Left renal pelvis (tissue), 4 donors: ENCODE measurements at places on chromosomes 7 and 10. TPM values are rescaled to one million over a fixed set of nuclear protein-coding genes. Genes with fewer than 3 reads are reported as not detected.

DNA sequence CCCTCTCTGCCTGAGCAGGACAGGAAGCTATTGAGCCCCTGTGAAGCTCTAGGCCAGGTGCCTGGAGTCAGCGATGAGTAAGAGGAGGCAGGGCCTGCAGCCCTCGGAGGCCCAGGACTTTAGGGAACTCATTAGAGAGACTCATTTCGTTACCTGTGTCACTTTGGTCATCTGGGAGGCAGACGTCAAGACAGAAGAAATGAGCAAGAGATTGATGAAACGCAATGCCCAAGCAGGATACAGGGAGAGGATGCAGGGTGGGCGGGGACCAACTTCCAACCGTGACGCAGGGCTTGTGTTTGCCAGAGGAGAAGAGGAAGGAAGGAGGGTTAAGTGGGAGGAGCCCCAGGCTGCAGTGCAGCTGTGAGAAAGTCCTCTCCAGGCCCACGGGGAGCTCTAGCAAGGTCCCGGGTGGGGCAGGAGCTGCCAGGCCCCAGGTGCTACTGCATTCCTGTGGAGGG is 26.4 kb upstream of the GNA12 start:
- DNase-seq: no peak

GRCh38 chr7:111030336-111030735 is 60.6 kb upstream of the LRRN3 start:
- no peak for DNase-seq

- no peak for DNase-seq
These were observed 74.2 kb downstream of the CTNNA3 start for GRCh38 chr10:67621834-67622233.

GRCh38 chr10:127228195-127228787 is 31.9 kb upstream of the INSYN2A start:
- no peak for DNase-seq

- no peak for DNase-seq
These were observed 1291.2 kb downstream of the XPNPEP1 start for GRCh38 chr10:108632144-108632543.

DNA sequence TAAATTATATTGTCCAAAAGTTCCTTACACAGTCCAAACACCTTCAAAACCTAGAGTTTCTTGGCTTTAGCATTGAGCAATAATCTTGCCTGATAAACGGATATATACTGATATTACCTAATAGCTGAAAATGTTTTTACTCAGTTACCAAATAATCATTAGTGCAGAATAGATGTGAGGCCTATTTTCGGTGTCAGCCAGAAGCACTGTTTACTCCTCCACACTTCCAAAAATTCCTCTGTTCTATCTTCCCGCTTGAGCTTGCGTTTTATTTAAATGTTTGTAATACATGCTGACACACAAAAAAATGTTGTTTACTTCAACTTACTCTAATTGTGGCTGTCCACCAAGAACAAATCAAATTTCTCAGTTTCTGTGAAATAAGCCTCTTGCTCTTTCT is 606.2 kb upstream of the TEX47 start:
- DNase-seq: no peak

DNA sequence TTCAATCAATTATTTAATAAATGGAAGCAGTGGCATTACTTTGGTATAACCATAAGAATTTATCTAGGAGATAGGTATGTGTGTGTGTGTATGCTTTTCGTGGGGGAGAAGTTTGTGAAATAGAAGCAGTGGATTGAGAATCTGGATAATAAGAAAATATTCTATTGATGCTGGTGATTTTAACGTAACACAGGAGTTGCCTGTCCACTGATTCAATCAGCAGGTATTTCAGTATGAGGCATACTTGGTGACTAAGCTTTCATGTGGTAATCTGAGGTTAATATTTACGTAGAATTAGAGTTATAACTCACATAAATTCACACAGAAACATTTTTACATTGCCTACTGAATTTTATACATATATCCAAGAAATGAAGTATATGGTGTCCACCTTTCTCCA is 568.0 kb downstream of the ZWINT start:
- DNase-seq: no peak

DNA sequence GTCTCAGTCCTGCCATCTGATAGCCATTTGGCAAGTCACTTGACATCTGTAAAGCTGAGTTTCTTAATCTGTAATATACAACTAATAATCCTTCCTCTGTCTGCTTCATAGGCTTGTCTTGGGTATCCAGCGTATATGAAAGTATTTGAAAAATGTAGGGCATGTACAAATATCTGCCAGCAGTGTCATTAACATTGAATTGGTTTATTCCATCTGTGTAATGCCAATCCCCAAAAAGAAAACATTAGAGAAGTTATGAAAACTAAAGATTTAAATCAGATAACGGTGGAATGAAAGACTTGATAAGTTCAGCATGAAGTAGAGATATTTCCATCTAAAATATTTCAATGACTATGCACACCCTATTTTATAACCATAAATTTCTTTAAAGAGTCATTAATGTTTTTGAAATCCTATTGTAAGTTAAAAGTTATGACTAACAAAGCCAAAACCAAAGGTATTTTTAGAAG is 9.8 kb upstream of the RTKN2 start:
- DNase-seq: no peak

DNA sequence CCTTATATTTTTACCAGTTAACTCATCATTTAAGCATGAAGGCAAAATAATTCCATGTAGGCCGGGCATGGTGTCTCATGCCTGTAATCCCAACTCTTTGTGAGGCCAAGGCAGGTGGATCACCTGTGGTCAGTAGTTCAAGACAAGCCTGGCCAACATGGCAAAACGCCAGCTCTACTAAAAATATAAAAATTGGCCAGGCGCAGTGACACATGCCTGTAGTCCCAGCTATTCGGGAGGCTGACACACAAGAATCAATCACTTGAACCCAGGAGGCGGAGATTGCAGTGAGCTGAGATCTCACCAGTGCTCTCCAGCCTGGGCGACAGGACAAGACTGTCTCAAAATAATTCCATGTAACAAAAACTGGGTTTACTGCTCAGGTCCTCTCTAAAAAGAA is 18.3 kb downstream of the HNRNPA2B1 start:
- DNase-seq: no peak

DNA sequence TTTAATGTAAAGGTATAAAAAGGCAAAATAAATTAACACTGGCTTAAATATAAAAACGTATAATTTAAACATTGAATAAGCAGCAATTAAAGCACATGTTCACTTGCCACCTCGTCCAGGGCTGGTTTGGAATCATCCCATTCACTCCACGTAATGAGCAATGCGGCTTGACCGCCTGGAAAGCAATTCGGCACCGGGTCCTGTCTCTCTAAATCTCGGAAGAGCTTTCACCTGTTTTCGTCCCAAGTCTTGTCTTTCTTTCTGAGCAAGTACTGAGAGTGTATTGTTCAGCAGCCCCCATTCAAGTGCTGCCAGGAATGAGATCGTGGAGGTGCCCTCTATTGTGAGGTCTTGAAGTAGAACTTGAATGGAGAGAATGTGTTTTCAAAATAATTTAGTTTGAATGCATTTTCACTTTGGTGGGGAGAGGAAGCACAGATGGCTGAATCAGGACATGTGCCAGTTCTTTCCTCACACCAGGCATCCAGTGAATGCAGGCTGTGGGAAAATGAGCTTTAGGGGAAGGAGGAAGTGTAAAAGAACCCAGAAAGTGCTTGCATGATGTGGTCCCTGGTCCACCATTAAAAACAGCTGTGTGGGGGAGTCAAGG is 515.2 kb downstream of the REEP3 start:
- DNase-seq: no peak

- no peak for DNase-seq
These were observed 11.9 kb downstream of the CHST3 start for GRCh38 chr10:71975871-71976725.

GRCh38 chr7:20131776-20132175 is 85.4 kb downstream of the MACC1 start:
- no peak for DNase-seq

GRCh38 chr10:34193931-34194626 is 621.0 kb downstream of the PARD3 start:
- DNase-seq: no peak

DNA sequence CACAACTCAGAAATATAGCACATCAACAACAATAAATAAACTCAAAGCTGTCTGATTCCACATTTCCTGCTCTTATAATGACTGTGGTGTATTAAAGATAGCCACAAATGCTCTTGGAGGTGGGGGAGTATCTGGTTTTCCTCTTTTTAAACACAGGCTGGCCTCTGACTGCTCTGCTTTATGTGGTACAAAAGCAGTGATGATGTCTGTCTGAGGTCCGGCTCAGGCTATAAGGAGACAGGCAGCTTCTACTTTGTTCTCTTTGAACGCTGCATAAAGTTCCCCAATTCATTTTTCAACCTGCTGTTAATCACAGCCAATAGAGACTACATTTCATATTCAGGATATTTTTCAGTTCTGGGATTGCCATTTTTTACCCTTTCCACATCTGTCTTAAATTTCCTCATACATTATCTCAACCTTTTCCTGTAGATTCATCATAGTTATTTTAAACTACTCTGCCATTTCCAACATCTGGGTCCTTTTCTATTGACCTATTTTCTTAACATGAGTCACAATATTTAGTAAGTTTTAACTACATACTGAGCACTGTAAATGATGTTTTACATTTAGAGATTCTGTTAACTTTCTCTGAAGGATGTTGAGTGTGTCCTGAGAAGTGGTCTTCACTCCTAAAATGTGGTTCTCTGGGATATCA is 64.9 kb downstream of the CRPPA start:
- DNase-seq: no peak

- no peak for DNase-seq
These were observed 15.1 kb upstream of the GATA3 start for GRCh38 chr10:8039321-8039881.

- no peak for DNase-seq
These were observed 65.3 kb downstream of the COBL start for GRCh38 chr7:51251290-51251689.

- no peak for DNase-seq
These were observed 177.7 kb downstream of the SLC25A13 start for GRCh38 chr7:96144260-96144526.

- no peak for DNase-seq
These were observed 59.3 kb upstream of the EXOC6 start for GRCh38 chr10:92789067-92789466.

GRCh38 chr7:132755538-132756483 is 179.5 kb upstream of the PLXNA4 start:
- no peak for DNase-seq

DNA sequence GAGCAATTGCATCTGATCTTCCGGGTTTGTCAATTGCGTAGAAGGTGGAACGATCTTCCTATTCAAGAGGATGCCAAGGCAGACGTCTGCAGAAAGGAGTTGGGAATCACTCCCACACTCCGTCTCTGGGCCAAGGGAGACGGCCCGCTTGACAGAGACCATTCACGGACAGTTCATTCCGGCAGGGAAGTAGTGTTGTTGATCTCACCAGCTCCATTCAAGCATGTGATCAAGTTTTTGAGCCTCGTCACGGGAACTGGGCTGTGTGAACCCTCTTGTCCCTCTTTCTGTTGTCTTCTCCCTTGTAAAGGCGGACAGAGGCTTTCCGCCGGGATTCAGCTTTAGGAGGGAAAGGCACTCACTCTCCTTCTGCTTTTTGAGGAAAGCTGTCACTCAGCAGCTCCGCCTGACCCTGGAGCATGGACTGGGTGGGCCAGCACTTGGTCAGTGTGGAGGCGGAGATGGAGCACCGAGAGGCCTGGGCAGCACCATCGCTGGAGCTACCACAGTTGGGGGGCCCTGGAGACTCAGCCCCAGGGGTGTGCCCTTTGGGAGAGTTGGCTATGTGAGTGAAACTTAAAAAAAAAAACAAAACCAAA is 44.9 kb downstream of the SPDYE5 start:
- DNase-seq: no peak

DNA sequence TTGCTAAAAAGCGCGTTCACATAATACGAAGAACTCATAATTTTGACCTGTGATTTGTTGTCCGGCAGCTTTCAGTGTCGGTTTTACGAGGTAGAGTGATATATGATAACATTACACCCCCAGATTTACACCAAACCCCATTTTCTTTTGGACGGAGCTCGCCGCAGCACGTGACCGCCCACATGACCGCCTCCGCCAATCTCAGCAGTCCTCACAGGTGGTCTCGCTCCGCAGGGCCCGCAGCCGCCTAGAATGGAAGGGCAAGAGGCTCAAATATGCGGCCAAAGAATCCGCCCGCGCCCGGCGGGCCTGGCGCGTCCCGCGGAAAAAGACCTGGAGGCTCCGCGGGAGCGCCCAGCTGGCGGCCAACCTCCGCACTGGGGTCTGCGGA is at the start of gene HOXA7:
HOXA7 (minus strand) TSS at position 168 of the 391 bp plus-strand sequence; CDS start at position 38, 130 bp downstream.
- peak; percentile 89 for DNase-seq

DNA sequence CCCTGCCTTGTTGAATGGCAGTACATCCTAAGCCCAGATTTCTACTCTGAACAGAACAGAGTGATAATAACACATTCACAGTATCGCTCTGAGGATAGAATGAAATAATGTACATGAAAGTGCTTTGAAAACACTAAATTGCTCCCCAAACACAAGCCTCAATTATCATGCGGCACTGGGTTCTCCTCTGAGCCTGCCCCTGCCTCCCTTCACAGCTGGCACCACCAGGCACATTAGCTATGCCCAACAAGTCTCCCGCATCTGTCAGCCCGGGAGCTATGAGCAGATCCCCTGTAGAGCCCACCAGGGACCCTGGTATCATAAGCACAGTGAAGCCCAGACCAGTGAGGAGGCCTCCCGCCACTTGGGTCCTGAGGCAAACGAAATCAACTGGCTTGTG is 405.5 kb downstream of the GRID1 start:
- no peak for DNase-seq

- DNase-seq: no peak
These were observed 315.9 kb upstream of the ETV1 start for GRCh38 chr7:14305233-14305866.

- DNase-seq: no peak
These were observed 115.8 kb upstream of the TMEM168 start for GRCh38 chr7:112905950-112906349.

The NPS gene
- not detected for polyA plus RNA-seq

The GNG11 gene
- 57.7 TPM for polyA plus RNA-seq

The UBE2D1 gene
- 38.2 TPM for polyA plus RNA-seq

The FAM241B gene
- 9.6 TPM for polyA plus RNA-seq

The CDH23 gene
- 3.9 TPM for polyA plus RNA-seq

The C10orf88 gene
- polyA plus RNA-seq: 19.6 TPM

The NUTM2E gene
- 0.41 TPM for polyA plus RNA-seq

The ELN gene
- 90.6 TPM for polyA plus RNA-seq

The GNGT1 gene
- not detected for polyA plus RNA-seq

The CPED1 gene
- polyA plus RNA-seq: 37.8 TPM

The MRC1 gene
- 8.7 TPM for polyA plus RNA-seq
